ENCODE measurements at places on chromosomes 7 and 10.
A peak's percentile ranks its signal among the peaks of the same experiment; 100 is the strongest.

DNA sequence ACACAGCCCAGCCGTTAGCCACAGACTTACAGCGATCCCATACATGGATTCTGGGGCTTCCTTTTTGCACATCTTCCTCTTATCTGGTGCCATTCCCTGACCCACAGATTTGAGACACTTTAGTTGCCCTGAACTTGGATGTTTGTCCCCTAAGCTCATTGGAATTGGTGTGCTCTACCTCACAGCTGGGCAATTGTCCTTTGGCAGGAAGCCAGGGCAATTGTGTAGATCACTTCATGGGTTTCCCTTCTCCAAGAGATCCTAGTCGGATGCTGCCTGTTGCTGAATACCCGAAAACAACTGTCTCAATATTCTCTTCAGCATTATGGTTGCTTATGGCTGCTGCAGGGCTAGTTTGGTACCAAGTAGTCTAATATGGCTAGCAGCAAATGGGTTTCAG is 470.7 kb upstream of the MKI67 start:
- no peak for DNase-seq

GRCh38 chr10:93415693-93416092 is 66.4 kb downstream of the MYOF start:
- DNase-seq, result no peak

DNA sequence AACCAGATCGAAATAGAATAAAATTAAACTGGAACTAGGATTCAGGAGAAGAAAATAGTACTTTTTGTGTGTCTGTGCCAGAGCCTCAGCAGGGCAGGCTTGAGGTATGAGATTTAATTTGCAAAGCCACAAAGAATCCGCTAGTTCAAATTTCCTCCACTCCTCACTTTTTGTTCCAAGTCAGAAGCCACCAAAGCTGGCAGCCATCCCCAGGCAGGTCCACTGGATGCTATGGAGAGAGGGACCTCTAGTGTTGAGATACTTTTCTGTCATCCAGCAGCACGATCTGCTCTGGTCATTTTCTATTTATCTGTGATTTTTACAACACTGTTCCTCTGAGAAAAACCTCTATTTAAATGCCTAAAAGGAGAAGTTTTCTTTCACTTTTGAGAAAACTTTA is 147.9 kb upstream of the FRMD4A start:
- peak; percentile 70 for DNase-seq

GRCh38 chr10:44301781-44302355 is 83.0 kb downstream of the CXCL12 start:
- no peak for DNase-seq

GRCh38 chr7:149869867-149870266 is 3.9 kb upstream of the ATP6V0E2 start:
- no peak for DNase-seq

GRCh38 chr10:28008054-28008453 is 9.2 kb upstream of the ODAD2 start:
- no peak for DNase-seq

GRCh38 chr10:93459466-93459865 is 22.7 kb downstream of the MYOF start:
- no peak for DNase-seq

DNA sequence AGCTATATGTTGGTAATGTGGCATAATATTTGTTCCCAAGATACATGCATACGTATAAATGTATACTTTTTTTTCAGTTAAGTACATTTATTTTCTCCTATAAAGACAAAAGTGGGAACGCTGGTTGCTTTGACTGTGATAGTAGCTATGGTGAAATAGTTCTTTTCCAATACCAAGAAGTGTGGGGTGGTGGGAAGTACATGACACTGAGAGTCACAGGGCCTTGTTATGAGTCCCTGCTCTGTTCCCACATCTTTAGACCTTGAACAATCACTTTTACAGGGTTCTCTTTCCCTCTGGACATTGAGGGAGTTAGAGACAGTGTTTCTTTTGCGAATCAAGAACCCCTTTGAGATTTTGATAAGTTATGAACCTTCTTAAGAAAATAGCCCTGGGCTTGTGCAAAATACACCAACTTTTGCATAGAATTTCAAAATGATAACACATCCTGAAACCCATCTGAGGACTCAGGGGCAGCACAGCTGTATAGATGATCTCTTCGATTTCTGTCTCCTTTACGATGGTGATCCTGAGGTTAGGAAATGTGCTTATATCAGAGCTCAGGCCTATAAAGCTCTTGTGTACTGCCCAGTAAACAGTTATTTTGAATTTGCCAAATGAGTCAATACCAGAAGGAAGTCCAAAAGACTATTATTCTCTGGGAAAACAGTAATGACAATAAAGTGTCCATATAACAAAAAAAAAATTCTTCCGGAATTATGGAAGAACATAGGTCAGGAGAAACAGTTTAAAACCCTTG is 1.1 kb downstream of the LMOD2 start:
- no peak for DNase-seq

GRCh38 chr10:60170250-60170649 is 219.4 kb downstream of the ANK3 start:
- DNase-seq, result no peak

- DNase-seq, result no peak
Observed at GRCh38 chr7:63067897-63068585, 930.6 kb upstream of the ZNF722 start.

- DNase-seq, result no peak
Observed at GRCh38 chr7:106840342-106840741, 24.7 kb upstream of the PIK3CG start.

DNA sequence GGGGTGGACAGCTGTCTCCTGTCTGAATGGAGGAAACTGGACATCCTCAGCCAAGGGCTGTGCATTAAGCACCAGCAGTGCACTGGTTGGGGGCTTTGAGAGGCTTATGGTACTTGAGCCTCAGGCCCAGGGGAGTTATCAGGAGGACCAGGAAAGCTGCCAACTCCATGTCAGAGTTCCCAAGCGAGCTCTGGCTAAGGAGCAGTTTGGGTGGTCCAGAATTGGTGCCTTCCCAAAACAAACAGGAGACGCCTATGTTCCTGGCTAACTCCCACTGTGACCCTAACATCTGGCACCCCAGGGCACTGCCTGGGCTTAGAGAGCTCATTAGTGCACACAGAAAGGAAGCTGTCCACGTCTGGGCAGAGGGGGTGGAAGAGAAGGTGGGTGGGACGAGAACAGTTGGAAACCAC is 408.6 kb upstream of the NPVF start:
- DNase-seq, result no peak

DNA sequence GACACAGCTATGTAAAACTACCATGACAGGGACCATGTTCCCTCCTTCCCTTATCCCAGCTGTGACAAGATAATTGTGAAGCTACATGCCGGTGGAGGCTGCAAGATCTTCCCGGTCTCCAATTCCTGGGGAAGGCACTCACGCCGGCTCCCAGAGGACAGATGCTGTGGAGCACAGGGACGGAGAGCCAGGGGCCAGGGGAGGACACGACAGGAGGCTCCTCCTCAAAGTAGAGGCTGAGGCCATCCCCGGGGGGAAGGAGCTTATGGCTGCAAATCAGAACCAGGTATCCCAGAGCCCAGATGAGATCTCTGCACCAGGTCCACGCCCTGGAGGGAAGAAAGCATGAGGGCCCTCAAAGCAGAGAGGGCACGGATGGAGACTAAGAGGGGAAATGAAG is 286.2 kb downstream of the TCERG1L start:
- no peak for DNase-seq

GRCh38 chr10:86601956-86602602 is 52.3 kb upstream of the OPN4 start:
- DNase-seq, result no peak

- DNase-seq, result no peak
Observed at GRCh38 chr10:116171505-116171904, 101.5 kb downstream of the GFRA1 start.

- DNase-seq, result no peak
Observed at GRCh38 chr10:66337211-66337610, 588.6 kb upstream of the LRRTM3 start.

DNA sequence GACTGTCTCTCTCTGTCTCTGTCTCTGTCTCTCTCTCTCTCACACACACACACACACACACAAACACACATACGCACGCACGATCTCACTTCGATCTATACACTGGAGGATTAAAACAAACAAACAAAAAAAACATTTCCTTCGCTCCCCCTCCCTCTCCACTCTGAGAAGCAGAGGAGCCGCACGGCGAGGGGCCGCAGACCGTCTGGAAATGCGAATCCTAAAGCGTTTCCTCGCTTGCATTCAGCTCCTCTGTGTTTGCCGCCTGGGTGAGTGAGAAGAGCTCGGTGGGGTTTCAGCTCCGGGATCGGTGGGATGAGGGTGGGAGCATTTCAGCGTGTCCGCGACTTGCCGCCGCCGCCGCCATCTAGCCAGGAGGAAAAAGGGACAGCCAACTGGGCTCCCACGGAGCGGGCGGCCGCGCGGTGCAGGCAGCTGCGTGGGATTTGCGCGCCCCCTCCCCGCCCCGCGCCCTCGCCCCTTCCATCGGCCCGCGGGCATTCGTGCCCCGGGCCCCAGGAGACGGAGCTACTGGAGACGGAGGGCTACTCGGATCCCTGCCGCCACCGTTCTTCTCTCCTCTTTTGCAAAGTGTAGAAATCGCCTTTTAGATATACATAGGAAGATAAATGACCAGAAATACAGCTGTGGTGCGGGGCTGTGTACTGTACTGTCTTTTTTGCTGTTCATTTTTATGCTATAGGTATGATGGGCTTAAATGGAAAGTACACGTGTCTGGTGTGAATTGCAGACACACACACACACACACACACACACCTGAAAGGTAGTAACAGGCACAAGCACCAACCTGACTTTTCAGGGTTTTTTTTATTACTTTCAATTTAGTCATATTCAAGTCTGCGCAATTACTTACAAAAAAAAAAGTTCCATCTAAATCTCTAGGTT is 581 bp downstream of the PTPRZ1 start:
- DNase-seq, result peak; percentile 89

GRCh38 chr7:132118641-132119040 is 457.6 kb downstream of the PLXNA4 start:
- DNase-seq, result no peak

Measured in retina (tissue), 1 donor.